Hippocampal formation (tissue), 2 donors: ENCODE measurements at places on chromosomes 16 and 17.

- no peak for DNase-seq
These were observed 23.2 kb upstream of the ANKFN1 start for GRCh38 chr17:56130026-56130425.

- no peak for DNase-seq
These were observed 50.0 kb downstream of the TENT4B start for GRCh38 chr16:50202926-50203624.

DNA sequence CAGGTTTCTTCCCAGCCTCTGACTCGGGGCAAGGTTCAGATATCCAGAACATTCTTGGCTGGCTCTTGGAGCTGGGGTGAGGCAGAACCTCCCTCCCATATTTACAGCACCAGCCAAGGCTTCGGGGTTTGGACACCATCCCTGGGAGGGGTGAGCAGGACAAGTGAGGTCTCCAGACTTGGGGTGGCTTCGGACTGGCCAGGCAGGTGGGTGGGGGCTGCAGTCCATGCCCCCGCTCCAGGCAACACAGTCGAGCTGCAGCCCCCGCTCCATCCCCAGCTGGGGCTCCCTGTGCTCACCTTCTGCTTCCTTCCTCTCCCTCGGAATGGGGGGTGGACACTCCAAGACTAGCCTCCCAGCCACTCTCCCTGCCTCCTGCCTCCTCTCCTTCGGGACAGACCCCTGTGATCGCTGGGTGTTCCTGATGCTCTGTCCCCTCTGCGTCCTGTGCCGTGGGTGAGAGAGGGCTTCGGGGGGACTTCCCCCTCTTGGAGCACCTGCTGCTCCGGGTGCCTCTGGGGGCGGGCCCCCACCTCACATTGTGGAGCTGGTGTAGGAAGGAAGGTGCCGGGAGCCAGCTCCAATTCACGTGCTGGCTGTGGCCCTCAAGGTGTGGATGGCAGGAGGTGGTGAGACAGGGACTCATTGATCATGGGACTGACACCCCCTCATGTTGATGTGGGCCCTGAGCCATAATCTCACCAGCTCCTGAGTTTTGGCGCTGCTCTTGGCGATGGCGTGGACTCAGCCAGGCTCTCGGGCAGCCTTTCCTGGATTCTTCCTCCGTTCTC is 189.2 kb downstream of the SEC14L1 start:
- DNase-seq = no peak

- peak; percentile 43 for DNase-seq
These were observed 491 bp downstream of the GAS7 start for GRCh38 chr17:10197721-10198508.

DNA sequence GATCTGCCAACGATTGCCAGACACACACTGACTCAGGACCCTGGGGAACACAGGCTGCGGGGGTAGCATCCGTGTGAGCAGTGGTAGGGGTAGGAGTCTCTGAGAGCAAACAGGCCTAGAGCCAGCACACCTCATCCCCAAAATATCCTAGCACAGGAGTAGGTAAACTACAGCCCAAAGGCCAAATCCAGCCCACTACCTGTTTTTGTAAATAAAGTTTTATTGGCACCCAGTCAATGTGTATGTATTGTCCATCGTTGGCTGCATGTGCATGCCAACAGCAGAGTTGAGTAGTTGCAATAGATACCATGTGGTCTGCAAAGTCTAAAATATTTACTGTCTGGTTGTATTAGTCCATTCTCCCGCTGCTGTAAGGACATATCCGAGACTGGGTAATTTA is 55.5 kb upstream of the GPRC5B start:
- DNase-seq = no peak

GRCh38 chr16:1201444-1201843 is 23.6 kb downstream of the TPSG1 start:
- no peak for DNase-seq

- DNase-seq = no peak
These were observed 68.3 kb downstream of the SNX11 start for GRCh38 chr17:48175692-48176470.

DNA sequence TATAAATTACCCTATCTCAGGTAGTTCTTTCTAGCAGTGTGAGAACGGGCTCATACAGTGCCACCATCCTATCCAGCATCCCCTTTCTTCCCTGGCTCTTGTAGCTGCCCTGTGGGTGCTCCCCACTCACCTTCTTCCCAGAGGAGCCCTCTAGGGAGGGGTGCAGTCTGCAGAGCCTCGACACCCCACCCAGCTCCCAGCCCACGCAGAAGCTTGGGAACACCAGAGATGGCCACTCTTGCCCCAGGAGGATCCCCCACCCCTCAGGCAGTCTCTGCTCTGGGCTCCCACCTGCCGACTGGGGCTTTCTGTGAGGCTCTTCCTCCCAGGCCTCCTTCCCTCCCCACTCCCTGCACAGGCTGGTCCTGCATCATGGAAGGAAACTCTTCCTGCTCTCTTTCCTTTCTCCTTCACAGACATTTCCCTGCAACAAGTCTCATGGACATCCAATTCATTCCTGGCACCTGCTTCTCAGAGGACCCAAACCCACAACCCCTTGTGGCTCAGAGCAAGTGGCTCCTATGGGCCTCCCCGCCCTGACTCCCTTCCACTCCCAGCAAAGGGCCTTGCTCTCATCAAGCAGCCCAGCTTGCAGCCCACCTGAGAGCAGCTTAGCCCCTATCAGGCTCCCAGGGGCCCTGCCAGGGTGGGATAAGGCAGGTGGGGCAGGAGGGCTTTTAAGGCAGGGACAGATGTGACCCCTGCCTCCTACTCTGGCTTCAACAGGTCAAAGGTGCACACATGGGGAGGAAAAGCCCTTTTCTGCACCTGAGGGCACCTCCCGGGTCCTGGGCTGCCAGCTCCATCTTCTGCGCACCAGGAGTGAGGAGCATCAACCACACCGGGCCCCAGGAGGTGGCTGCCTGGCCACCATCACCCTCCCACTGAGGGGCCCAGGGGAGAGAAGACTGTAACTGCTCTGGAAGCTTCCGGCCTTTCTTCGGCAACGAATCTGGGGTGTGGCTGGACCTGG is 263.8 kb upstream of the TNRC6C start:
- DNase-seq = no peak

GRCh38 chr16:85341972-85342695 is 229.9 kb upstream of the CIBAR2 start:
- DNase-seq = no peak

DNA sequence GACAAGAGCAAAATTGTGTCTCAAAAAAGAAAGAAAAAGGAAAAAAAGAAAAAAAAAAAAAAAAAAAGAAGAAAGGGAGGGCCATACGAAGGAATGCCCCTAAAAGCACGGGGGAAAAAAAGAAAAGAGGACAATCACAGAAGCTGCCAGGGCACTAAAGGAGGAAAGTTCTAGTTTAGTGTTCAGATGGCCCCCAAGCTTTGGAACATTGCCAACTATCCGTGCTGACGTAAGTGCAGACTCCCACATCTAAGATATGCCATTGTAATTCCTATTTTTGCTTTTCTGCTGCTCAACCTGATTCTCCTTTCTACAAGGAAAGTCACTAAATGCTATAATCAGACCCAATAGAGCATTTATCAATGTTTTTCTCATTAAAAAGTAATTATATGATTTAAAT is 842.1 kb downstream of the KCNJ2 start:
- no peak for DNase-seq

DNA sequence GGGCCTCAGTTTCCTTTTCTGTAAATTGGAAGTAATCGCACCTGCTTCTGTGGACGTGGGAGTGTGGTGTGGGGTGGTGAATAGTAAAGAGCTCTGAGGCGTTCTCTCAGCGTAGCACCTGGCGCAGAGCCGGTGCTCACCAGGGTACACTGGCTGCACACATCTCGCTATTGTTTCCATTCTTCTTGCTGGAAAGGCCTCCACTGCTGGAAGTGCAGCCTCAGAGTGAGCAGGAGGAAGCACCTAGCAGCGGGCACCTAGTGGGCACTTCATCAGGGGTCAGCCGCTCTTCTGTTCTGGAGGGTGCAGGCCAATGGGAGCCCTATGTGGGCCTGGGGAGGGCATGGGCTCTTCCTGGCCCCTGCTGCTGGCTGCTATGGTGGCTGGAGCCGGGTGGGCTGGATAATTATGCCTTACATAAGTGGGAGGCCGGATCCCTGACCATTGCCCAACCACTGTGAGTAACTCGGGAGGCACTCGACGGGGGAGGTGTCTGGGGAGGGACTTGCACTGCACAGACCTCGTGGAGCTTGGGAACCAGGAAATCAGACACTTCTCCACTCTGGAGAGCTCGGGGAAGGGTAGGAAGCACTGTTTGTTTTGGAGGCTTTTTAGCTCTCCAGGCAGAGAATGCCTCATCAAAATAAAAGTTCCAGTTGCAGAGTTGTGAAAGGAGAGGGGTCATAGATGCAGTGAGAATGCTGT is 1.7 kb downstream of the MAP2K3 start:
- no peak for DNase-seq

- DNase-seq = no peak
These were observed 2.0 kb upstream of the GSE1 start for GRCh38 chr16:85611194-85611443.

- peak; percentile 12 for DNase-seq
These were observed 8.7 kb downstream of the GRN start for GRCh38 chr17:44353672-44354331.
